ENCODE measurements at places on chromosomes 5 and 9.

- DNase-seq: no peak
These were observed 8.3 kb upstream of the PTAR1 start for GRCh38 chr9:69768101-69768500.

- DNase-seq: no peak
These were observed 597 bp downstream of the SPATA31E1 start for GRCh38 chr9:87883274-87883673.

GRCh38 chr9:87537625-87538024, 40.0 kb downstream of the DAPK1 start:
- DNase-seq: no peak

DNA sequence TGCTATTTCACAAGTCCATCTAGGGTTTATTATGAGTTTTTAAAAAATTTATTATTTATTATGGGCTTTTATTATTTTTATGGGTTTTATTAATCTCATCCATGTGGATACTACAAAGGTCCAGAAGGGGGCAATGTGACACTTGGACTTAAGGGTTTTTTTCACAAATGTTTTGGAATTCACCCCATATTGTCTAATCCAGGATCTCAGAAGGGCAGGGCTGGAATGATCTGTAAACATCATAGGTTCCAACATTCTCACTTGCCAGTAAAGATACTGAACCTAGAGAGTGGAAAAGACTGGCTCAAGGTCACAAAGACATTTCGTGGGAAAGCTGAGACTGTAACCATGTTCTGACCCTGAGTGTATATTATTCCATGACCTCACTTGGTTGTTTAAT, 35.6 kb downstream of the NIM1K start:
- DNase-seq: no peak

- no peak for DNase-seq
These were observed 8.8 kb downstream of the SPIN1 start for GRCh38 chr9:88396836-88397577.

DNA sequence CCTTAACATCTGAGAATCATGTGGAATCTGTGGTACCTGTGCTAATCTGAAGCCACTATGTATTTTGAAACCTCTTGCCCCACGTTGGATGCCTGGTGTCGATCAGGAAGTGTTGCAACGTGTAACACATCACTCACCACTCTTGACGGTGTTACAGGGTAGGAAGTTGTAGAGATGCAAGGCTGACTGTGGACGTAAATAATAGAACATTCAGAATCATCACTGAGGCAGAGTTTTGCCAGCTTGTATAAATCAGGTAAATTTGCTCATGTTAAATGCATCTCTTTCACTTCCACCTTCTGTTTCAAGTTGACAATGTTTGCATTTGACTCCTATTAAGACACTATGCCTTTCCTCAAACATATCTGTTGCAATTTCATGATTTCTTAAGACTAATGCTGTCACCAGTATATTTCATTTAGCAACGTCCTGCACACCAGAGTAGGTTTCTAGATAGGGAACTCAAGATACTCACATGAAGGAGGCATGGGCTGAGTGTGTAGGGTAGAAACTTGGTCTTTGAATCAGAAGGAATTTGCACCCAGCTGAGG, 38.1 kb downstream of the BASP1 start:
- DNase-seq: no peak

DNA sequence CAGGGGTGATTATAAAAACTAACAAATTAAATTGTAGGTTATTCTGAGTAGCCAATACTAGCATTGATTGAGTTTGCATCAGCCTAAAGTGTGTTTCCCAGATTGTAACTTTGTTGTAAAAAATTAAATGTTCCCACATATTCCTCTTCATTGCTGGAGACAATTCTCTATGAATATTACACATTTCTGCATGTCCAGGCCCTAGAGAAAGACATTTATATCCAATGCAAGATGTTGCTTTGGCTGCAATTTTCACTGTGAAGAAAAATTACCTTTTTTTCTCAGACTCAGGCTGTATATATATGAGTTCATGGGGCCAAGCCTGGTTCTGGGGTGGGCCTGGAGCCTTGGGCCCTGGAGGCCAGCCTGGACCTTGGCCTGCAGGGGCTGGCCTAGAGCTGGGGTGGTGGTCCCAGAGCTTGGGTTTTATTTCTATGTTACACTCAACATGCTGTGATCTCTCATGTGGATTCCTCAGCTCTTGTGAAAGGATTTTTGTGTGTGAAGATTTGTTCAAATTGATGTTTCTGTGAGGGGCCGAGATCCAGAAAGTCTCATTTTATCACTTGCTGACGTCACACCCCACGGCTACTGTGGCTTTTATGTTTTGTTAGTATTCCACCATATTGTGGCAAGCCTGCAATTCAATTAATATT, 232.5 kb downstream of the SPATA31A1 start:
- DNase-seq: no peak

DNA sequence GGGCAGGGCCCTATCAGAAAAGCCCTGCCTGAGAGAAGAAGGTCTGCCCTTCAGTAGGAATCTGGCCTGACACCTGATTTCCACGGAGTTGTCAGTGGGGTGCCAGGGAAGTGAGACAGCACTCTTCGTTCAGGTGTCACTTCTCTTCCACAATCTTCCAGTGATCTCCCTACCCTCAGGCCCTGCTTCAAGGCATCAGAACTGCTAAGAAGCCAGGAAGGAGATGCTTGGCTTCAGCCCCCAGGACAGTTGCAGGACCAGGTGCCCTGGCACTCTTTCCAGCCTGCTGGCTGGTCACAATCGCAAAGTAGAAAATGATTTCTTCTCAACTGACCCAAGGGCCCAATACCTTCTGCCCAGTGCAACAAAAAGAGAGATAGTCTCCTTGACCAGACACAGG, 50.3 kb downstream of the SPOCK1 start:
- no peak for DNase-seq

DNA sequence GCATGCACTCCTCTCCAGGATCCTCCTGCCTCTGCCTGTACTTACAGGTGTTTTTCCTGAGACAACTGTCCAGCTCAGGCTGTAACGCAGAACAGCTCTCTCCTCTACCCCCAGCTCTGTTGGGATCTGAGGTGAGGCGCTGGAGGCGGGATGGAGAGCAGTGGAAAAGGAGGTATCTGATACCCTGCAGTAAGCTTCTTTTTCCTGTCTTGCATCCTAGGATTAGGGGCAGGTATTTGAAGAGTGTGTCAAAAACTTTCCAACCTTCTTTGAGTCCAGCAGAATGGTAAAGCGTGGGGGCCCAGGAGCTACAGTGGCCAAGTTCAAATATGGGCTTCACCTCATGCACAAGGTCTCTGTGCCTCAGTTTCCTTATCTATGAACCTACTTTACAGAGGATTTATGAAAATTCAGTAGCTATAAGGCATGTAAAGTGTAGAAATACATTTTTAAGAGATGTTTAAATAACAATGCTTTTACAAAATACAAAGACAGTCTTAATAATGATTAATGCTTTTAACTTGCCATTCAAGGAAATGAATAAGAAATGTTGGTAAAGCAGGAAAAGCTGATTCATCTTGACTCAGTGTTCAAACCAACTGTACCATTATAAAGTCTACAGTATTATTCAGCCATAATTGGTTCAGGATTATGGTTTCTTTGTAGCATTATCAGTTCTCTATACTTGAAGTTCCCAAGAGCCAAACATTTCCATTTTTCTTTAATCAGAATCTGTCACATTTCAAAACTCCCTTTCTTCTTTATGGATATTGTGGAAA, 26.1 kb downstream of the MAP1B start:
- no peak for DNase-seq

DNA sequence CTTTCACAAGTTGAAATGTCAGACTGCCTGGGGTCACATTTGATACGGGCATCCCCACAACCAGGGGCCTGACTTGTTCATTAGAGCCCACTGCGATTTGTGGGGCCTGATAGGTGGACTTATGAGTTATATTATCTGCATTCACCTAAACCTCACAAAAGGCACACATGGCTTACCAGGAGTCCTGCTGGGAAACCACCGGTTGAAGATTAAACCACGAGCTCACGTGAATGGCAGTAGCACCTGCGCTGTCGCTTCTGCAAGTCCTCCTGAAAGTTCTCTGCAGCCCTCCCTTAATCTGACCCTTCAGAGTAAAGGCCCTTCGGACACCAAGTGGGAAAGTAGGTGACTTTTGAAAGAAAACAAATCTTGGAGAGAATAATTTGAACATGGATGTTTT, 68.9 kb downstream of the PPIC start:
- no peak for DNase-seq

DNA sequence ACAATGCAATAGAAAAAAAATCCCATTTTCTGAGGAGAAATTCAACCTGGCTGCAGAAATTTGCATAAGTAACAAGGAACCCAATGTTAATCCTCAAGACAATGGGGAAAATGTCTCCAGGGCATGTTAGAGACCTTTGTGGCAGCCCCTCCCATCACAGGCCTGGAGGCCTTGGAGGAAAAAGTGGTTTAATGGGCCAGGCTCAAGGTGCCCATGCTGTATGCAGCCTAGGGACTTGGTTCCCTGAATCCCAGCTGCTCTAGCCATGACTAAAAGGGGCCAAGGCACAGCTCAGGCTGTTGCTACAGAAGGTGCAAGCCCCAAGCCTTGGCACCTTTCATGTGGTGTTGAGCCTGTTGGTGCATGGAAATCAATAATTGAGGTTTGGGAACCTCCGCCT, 66.5 kb downstream of the ALDH1A1 start:
- DNase-seq: no peak

GRCh38 chr9:134525070-134525815, 116.4 kb upstream of the COL5A1 start:
- DNase-seq: peak; percentile 49

- no peak for DNase-seq
These were observed 37.2 kb downstream of the OLFML2A start for GRCh38 chr9:124814164-124814535.

DNA sequence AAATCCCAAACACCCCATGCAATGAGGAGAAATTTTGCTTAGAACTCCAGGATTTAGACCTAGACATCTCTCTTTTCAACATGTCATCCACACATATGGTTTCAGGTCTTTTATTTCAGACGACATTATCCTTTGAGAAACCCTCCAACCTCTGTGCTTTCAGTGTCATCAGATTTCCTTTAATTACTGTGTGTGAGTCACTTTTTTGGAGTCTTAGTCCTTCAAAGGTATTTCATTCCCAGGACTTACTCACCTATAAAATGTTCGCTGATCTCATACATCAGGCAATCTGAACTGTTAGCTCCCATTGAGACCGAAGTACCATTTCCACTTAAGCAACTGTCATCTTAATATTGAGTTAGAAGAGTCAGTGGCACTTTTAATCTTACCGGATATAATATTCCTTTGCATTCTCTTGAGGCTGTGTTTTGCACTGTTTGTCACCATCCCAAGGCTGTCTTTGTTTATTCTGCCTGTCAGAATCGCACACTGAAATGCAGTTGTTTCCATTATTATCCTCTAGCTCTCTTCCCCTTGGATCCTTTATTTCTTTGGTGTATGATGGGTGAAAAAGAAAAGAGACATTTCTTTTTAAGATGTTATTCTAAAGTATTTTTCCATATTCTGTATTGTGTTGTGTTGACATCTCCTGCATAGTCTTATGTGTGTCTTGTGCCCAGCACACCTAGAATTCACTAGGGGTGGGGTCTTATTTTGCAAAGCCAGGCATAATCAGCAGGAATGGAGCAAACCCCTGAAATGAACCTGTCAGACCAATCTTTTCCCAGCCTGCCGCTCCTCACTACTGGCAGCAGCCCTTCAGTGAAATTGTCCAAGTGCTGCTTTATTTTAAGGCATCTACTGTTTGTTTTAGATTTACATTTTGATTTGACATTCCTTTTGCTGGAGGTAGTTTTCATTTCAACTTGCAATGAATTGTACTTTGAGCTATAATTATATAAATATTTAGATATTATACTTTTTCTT, 155.4 kb downstream of the PAM start:
- no peak for DNase-seq

- no peak for DNase-seq
These were observed 328.7 kb downstream of the MARCHF11 start for GRCh38 chr5:15850939-15851341.
